ENCODE measurements at places on chromosomes 4 and X.

DNA sequence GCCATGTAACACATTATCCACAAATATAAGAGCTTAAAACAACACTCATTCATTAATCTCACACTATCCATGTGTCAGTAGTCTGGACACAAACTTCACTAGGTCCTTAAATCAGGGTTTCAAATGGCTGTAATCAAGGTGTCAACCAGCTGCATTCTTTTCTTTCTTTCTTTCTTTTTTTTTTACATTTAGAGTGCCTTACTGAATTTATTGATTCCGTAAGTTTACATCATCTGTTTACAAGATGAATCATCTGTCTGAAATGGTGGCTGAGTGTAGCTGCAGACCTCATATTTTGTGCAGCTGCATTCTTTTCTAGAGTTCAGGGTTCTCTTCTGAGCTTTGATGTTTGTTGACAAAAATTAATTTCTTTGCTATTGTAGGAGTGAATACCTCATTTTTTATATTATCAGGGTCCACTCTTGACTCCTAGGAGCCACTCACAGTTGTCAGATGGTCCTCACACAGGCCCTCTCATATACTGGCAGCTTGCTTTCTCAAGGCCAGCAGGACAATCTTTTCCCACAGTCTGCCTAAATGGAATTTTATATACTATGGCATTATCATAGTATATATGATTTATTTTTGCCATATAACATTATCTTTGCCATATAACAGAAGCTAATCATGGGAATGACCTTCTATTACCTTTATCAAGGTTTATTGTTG, 37.8 kb downstream of the SPOCK3 start:
- no peak overlapping the region for H3K4me3 ChIP-seq
- no peak overlapping the region for H3K27ac ChIP-seq
- no peak for DNase-seq
- H3K36me3 ChIP-seq = peaks cover 2% of the 10 kb centered on the region
- no peaks in the 10 kb centered on the region for H3K27me3 ChIP-seq

GRCh38 chr4:8324640-8325239, 55.2 kb downstream of the HTRA3 start:
- H3K4me3 ChIP-seq = no peak overlapping the region
- H3K27me3 ChIP-seq = no peaks in the 10 kb centered on the region
- H3K4me1 ChIP-seq = no peaks in the 10 kb centered on the region
- no peak overlapping the region for H3K27ac ChIP-seq
- H3K36me3 ChIP-seq = peaks cover 2% of the 10 kb centered on the region

DNA sequence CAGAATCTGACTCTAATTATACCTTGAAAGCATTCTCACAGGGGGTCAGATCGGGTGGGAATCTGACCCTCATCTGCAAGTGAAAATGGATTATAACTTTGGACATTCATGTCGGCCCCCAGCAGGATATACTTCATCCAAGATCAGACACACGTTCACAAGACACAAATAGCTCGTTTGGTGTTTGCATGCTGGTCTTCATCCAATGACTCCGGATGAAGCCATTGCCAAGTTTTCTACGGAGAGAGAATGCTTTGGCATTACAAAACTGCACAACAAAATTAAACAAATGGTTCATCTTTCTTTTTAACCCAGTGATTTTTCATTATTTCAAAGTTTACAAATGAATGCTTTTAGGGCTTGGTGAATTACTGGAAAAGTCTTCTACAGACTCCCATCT, 105.5 kb downstream of the MID1 start:
- no peak for DNase-seq
- H3K4me3 ChIP-seq = no peak overlapping the region
- H3K36me3 ChIP-seq = no peaks in the 10 kb centered on the region
- no peak overlapping the region for H3K27ac ChIP-seq

- H3K4me1 ChIP-seq = peaks cover 50% of the 10 kb centered on the region
- H3K36me3 ChIP-seq = peaks cover 5% of the 10 kb centered on the region
- H3K27me3 ChIP-seq = no peaks in the 10 kb centered on the region
- H3K27ac ChIP-seq = no peak overlapping the region
- no peak for DNase-seq
- no peak overlapping the region for H3K4me3 ChIP-seq
Observed at GRCh38 chr4:141640696-141641095, 4.3 kb downstream of the IL15 start.

Measured in central memory CD8-positive, alpha-beta T cell (primary cell).